ENCODE measurements at places on chromosomes 16 and 17.

GRCh38 chr16:56591377-56592060 is 2.2 kb downstream of the MT3 start:
- DNase-seq = no peak

GRCh38 chr17:65953316-65954147 is 238.4 kb downstream of the CEP112 start:
- DNase-seq = no peak

DNA sequence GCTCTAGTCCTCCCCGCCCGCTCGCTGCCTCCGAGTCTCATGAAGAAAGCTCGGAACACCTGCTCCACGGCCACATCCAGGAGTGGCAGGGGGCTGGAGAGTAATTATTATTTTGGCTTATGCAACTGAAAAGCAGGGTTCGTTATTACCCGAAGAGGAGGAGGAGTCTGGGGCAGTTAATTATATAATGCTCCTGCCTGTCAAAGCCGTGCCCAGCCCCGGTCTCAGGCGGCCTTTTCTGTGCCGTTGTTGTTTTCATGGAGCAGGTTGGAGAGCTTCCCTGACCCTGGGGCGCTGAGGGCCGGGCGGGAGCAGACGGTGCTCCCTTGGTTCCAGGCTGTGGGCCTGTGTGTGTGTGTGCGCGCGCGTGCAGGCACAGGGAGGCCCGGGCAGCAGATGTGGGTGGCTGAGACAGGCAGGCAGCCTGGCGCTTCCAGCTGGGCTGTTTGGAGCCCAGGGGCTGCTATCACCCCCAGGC is 2.4 kb downstream of the JPH3 start:
- no peak for DNase-seq

DNA sequence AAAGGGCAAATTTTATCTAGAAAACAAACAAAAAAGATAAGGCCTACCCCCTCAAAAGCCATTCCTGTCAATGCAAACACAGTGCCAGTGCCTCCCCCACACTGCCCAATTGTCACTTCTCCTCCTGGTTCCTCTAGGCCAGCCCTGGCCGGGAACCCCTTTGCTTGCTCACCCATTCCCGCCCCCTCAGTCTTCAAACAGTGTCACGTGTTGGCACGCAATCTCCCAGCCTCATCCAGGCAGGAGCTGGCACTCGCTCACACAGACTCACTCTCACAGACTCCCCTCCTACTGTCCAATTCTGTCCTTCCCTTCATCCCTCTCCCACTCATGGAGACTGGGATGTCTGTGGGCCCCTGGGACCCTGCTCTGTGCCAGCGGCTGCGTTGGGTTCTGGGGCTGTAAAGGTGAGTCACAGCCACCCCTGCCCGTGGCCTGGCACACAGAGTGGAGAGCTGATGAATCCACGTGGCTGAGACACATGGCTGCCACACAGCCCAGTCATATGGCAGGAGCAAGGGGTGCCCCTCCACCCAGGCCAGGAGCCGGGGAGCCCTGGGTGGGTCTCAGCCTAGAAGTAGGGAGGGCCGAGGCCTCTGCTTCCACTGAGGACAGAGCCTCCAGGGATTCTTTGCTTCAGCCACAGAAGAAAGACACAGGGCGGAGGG is 54.8 kb downstream of the VAC14 start:
- DNase-seq = no peak

DNA sequence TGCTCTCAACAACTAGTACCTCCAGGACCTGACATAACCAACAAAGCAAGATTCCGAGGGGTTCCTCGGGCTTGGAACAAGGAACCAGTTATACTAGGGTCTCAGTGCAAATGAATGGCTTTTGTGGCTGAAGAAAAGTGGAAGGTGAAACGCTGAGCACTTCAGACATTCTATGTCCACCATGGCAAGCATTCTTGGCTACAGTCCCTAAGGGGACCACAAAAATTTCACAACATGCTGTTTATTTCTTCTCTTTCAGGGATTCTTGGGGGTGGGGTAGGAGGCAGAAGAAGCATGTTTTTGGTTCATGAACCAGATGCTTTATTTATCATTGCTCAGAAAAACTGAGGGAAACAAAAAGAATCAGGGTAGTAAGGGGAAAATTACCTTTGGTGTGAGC is 479.9 kb upstream of the CDH11 start:
- DNase-seq = no peak

GRCh38 chr17:52383493-52384100 is 225.1 kb upstream of the CA10 start:
- DNase-seq = no peak

GRCh38 chr17:77995146-77995852 is 36.8 kb downstream of the TNRC6C start:
- no peak for DNase-seq

DNA sequence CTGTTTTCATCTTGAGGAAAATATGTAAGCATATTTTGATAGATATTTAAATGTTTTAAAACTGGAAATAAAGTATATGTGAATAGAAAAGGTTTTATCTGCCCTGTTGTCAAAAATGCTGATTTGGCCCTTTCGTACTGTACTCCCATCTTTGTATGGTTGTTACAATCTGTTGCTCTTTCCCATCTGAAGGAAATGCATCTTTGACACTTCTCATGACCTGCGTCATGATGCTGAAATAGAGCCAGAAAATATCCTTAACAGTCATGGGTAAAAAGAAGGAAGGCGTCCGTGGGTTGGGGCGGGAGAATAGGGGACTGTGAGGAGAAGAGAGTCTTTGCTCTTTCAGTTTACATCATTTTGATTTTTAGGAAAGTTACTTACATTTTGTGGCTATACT is 327.7 kb downstream of the BCAS3 start:
- DNase-seq = no peak

- no peak for DNase-seq
Measured at GRCh38 chr17:36628576-36628975, 27.2 kb downstream of the MRM1 start.

DNA sequence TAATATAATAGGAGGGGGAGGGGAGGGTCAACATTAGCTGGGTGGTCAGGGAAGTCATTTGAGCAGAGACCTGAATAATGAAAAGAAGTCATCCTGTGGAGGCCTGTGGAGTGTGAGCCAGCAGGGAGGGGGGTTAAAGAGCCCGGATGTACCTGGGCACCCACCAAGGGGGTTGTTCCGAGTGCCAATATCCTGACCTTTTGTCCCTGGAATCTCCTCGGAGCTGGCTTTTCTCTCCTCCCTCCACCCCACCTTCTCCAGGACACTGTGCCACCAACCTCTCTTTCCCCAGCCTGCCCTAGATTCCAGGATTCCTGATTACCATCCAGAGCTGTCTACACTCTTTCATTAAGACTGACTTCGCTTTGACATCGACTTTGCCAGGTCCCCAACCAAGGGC is 6.2 kb downstream of the SHBG start:
- DNase-seq = no peak
